NCI-H2107 (cell line): ENCODE measurements at places on chromosomes 6 and 20.

DNA sequence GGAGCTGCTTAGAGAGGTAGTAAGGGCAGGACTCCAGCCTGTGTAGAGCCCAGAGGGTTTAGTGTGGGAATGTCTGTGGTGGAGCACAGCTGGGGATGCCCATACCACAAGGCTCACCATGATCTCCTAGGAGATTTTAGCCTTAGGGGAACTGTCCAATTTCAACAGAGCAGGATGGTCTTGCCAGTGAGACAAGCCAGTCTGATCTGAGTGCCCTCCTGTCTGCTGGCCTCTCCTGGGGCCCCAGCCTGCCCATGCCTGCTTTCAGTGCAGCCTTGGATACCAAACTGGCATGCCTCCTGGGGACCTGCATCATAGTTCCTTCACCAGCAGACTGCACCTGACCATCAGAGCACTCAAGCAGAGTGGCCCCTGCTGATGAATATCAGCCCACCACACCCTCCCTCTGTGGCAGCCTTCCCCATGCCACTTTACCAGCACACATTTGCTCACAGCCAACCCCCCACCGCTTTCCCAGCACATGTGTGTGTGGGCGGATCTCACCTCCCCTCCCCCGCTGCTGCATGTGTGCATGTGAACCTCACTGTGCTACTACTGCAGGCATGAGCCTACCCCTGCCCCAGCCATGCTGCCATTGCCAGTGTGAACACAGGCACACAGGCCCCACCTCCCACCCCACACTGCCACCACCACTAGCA lies 7.9 kb upstream of the TREM1 start:
- no peak for DNase-seq

DNA sequence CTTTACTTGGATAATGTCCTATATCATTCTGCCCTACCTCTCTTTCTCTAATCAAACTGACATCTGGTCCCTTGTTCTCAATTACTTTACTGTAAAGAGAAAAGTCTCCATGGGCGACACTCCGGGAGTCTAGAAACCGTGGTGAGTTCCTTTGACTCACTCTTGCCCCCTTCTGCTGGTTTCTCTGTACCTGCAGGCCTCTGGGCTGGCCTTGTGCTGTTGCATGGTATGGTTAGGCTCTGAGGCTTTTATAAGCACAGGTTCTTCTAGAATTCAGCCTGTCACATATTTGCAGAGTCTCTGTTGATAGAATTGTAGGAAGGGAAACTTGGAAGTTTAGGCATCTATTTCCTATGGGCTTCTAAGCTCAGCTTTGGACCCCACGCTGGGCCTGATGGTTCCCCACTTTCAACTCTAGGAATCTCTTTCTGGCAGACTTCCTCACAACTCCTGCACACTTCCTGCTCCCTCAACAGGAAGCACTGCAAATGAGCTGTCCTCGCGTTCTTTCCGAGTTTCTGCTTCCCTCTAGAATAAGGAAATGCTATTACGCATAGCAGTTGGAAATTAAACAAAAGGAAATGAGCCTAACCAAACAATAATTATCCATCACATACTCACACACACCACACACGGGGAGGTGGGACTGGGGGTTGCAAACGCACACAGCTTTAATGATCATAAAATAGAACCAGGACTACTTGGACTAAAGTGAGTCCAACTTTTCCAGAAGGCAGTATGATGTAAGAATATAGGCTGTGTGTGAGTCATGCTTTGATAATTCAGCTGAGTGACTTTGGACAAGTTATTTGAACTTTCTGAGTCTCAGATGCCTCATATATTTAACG lies 683.3 kb downstream of the QKI start:
- no peak for DNase-seq

DNA sequence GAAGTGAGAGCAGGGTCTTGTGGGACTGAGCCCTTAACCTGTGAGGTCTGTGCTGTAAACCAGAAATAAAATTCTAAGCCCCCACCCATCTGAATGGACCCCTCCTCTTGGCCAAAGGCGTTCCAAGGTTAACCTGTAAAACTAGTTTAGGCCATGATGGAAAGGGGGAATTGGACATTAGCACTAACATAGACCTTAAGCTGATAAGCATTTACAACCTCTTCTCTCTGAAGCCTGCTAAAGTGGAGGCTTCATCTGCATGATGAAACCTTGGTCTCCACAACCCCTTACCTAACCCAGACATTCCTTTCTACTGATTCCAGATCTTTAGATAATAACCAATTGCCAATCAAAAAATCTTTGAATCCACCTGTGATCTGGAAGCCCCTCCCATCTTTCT lies 25.8 kb downstream of the PIGT start:
- no peak for DNase-seq

GRCh38 chr6:32627831-32628230 lies 9.4 kb upstream of the HLA-DQA1 start:
- no peak for DNase-seq

DNA sequence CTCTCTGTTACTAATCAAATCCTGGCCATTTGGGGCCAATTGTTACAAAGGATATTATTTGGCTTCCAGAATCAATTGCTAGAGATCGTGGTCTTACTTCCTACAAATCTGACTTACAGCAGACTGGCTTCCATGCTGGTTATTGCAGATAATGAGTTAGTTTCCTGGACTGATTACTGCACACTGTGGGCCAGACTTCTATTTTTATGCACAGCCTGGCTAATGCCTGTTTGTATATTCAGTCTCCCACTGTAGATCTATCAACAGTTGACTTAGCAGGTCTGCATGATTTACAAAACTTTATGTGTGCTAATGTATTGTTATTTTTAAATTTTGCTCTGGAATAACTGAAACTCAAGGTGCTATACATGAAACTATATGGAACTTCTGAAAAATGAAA lies 25.8 kb upstream of the FBXL4 start:
- no peak for DNase-seq

DNA sequence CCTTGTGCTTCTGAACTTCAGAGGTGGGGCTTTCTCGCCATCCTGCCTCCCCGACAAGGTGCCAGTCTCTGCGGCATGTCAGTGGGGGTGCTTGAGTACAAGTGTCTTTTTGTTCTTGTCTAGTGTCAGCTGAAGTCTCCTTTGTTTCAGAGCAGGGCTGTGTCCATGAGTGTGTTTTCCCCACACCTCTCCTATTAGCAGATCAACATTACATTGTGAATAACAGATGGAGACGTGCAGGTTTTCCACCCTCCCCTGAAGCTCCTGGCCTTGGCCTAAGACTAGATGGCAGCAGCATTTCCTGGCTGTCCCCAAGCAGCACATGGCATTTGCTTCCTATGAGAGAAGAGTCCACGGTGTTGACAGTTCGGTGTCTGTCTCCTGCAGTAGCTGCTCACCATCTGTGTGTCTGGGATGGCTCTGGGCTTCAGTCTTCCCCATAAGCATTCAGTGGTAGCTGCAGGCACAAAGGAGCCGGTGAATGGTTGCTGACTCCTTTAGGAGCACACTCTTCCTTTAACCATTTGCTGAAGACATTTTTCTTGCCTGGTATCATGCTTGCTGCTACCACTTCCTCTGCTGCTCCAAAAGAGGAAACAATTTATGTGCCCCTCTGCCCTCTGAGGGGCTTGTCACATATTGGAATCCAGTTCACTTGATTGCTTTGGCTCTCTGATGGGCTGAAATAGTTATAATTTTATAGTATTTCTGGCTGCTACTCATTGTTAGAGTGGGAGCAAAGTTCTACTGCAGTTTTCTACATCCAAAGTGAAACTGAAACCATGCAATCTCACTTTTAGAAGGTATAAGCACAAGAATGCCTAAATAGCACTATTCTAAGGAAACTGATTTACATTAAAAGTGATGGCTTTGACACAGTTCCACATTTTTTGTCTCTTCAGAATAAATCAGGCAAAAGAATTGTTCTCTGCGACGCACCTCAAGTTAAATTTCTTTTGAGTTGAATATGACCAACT lies 913.0 kb downstream of the C6orf118 start:
- no peak for DNase-seq

DNA sequence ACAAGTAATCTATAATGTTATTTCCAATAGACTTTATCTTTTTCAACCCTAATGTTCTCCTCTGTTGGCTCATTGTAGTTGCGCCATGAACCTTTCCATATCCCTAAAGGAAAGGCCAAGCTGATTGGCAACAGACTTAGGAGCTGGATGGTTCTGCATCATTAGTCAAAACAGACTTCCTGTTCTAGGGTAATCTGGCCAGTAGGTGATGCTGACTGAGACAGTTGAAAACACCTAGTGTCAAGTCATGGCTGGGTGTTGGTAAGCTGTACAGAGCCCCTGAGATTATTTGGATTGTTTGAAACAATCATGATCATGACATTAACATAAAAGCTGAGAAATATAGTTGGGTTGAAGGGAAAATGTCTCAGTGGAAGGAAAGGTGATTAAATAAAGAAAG lies 231.4 kb downstream of the PHACTR1 start:
- no peak for DNase-seq

DNA sequence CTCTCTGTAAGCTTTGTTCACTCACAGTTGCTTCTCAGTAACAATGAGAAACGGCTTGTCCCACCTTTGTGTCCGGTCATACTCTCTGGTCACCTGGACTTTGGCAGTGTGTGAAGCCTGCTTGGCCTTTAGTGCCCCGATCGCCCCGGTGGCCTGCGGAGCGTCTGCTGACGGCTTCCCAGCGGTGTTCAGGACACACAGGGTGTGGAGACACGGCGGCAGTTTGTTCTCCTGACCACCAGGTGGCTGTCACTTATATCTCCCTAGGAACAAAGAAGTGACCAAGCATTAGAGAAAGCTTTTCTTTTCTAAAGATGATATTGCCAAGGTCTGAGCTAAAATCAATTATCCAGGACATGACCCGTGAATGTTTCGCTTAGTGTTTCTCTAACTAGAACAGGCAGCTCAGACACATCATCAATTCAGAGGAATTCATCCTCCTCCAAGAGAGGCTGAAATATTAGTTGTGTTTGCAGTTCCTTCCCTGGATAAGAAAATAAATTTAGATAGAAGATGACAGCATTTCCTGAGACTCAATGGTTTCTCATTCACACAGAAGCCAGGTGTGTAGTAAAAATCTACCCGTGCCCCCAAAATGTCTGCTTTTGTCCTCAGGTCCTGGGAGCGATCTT lies 167.4 kb upstream of the THBS2 start:
- DNase-seq: no peak

DNA sequence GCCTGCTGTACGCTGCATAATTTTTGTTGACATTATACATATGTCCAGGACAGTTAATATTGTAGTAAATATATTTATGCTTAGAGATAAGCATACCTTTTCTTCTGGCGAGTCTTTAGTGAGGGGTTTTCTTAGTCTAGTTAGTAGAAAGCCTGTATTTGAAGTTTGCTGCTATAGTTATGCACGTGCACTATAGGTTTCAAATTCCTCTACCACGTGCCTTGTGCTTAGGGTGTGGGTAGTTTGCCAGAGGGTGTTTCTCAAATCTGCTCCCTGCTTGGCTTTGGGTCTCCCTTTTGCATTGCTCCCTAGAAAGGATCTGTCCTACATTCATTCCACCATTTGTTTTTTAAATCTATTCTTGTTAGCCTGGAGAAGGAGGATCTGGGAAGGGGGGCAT lies 181.4 kb upstream of the UFL1 start:
- DNase-seq: no peak

- DNase-seq: no peak
Observed at GRCh38 chr20:32796981-32797451, 22.7 kb upstream of the MAPRE1 start.

- DNase-seq: no peak
Observed at GRCh38 chr6:111662794-111663593, 57.3 kb upstream of the TRAF3IP2 start.

GRCh38 chr6:37731888-37732287 lies 34.2 kb upstream of the MDGA1 start:
- DNase-seq: no peak

DNA sequence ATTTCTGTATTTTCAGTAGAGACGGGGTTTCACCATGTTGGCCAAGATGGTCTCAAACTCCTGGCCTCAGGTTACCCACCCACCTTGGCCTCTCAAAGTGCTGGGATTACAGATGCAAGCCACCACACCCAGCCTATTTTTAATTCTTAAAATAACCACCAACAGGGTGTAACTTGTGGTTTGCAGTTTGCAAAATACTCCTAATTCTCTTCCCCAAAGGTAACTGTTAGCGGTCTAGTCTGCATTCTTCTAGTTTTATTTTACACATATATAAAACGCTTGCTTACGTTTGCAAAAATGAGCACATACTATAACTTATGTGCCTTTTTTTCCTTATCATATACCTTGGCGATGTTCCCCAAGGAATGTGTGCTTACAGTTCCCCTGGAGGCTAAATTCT lies 25.6 kb upstream of the CHMP4B start:
- no peak for DNase-seq

- no peak for DNase-seq
Observed at GRCh38 chr20:55353206-55353605, 652.1 kb downstream of the CBLN4 start.

GRCh38 chr6:149852180-149852579 lies 12.0 kb downstream of the LRP11 start:
- no peak for DNase-seq

DNA sequence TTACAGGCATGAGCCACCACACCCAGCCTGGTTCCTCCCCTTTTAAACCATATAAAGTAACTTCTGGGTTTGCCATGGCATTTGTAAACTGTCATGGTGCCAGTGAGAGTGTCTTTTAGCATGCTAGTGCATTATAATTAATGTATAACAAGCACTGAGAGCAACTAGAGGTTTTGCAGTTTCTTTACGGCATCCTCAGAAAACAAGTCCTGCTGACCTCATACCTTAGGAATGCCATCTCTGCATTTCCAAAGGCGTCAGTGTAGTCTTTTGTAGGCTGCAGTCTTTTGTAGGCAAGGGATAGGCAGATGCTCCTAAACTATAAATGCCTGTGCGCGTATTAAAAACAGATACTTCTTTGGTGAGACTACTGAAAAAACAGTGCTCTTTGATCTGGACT lies 75.0 kb upstream of the EZR start:
- no peak for DNase-seq

- DNase-seq: no peak
Observed at GRCh38 chr6:14501240-14501639, 383.7 kb downstream of the CD83 start.
